ENCODE measurements at places on chromosomes 1 and 21. TPM values are rescaled to one million over a fixed set of nuclear protein-coding genes. Genes with fewer than 3 reads are reported as not detected.

SH3BGR gene
- 2.7 TPM for total RNA-seq

TMIGD3 gene
- total RNA-seq: not detected

ST6GALNAC3 gene
- total RNA-seq: 0.49 TPM

BGLAP gene
- total RNA-seq: not detected

TSPAN2 gene
- 2.7 TPM for total RNA-seq

Measured in mesangial cell (primary cell).